ENCODE measurements at places on chromosomes 1 and 21.

DNA sequence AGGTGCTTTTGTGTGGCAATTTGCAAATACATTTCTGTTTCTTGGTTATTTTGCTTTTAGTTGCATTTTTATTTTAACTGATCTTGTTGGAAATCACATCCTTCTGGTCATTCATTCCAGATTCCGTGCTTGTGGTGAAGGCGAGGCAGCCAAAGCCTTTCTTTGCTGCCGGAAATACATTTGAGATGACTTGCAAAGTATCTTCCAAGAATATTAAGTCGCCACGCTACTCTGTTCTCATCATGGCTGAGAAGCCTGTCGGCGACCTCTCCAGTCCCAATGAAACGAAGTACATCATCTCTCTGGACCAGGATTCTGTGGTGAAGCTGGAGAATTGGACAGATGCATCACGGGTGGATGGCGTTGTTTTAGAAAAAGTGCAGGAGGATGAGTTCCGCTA, 34.8 kb upstream of the CD101 start:
- DNase-seq = no peak

DNA sequence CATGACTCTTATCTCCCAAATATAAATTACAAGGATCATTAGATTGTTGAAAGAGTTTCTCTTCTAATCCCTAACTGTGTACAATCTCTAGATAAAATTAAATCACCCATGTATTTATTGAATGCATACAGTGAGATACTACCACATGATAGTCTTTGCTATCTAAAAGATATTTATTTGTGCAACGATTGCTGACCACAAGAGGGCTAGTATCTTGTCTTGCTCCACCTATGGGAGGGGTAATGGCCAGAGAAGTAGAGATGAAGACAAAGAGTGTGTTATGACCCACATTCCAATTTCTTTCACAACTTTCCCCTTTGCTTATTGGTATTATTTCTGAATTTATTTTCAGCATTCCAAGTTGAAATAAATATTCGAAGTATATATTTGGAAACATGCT, 13.7 kb downstream of the PYHIN1 start:
- no peak for DNase-seq

GRCh38 chr1:230818901-230819300, 49.4 kb downstream of the C1orf198 start:
- no peak for DNase-seq

DNA sequence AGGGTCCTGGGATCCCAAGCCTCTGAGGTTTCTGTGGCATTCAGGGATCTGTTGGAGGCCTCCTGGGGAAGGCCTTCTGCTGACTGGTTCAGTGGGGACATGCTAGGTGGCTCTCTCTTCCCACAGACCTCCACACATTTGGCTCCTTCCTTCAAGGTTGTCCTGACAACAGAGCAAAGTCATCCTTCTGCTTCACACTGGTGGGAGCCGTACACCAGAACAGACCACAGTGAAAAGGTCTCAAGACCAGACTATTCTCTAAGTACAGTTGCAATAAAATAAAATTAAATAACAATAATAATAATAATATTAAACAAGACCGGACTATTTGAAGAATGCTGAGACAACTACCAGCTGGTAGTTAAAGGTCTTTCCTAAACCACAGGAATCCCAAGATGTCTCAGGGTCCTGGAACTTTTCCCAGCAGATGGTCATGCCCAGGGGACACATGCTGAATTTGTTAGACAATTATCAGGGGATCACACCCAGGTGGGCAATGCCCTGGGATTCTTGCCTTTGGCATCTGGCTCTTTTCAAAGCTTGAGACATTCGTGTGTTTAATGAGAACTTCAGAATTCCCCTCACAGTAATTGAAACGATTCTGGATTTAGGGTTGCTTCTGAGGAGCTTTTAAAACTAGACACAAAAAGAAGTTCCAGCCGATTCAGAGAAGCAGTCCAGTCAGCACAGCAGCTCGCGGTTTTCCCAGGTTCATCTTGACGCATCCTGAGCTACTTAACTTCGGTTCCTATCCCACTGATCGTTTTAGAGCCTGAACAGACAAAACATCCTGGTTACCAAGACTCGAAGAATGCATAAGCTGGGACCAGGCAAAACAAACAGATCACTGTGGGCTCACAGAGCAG, 22.9 kb downstream of the HTR1D start:
- no peak for DNase-seq

- DNase-seq = no peak
Measured at GRCh38 chr1:55076356-55076755, 37.0 kb downstream of the PCSK9 start.

GRCh38 chr1:64539781-64540218, 69.9 kb downstream of the CACHD1 start:
- DNase-seq = no peak

Data from stimulated activated CD8-positive, alpha-beta memory T cell treated with anti-CD3 and anti-CD28 coated beads, Interleukin-4, amount 100 ng/mL, for 1 hour (primary cell).